Left renal cortex interstitium (tissue), 4 donors: ENCODE measurements at places on chromosomes 12 and 14. TPM values are rescaled to one million over a fixed set of nuclear protein-coding genes. Genes with fewer than 3 reads are reported as not detected.

SSTR1 gene
- polyA plus RNA-seq: 1.9 TPM

DNA sequence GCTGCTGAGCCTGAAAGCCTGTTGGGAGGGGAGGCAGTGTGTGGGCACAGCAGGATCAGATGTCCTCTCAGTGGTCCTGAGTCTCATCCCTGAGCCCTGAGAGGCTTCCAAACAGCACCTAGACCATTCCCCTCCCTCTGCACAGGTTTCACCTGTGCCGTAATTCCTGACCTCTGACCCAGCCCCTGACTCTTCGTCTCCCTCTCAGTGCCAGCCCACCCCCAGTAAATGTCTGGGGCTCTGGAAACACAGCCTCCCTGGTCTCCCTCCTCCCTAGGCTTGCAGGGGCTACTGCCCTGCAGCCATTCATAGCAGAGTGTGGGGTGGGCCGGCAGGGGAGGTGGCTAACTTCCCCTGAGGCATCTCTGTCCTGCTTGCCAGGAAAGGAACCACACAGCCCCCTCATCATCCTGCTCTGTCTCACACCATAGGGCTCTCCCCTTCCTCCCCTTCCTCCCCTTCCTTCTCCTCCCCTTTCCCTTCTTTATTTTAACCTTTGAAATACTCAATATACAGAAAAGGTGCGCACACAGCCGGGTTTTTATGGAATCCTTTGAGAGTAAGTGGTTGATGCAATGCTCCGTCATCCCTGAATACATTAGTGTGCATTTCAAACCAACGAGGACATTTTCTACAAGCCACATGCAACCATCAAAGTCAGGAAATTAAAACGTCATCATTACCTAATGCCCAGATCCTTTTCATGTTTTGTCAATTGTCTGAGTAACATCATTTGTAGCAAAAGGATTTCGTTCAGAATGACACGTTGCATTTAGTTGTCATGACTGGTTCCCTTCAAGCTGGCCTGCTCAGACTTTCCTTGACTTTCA lies 67.0 kb downstream of the PRMT8 start:
- DNase-seq: no peak

ADAM21 gene
- 0.42 TPM for polyA plus RNA-seq

DNA sequence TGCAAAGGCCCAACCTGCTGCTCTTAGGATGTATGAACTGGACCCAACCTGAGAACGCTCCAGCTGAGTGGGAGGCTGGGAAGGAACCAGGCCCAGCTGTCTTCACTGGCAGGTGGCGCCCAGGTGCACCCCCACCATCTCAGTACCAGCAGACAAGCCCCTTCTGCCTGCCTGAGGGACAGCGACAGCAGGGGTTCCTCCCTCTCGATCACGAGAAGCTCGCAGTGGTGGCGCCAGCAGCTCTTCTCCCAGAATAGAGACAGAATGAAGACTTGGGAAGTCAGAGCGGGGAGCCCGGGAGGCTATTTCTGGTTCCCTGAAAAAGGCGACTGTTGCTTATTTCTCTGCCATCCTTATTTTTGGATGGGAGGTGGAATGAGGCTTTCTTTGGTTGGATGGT lies 46.5 kb downstream of the CHGA start:
- DNase-seq: no peak

TAS2R43 gene
- 0.66 TPM for polyA plus RNA-seq

- DNase-seq: no peak
These were observed 76.2 kb upstream of the FERMT2 start for GRCh38 chr14:53027041-53027440.
